Cortex of kidney (tissue), 1 donor: ENCODE measurements at places on chromosomes 5 and 9.

DNA sequence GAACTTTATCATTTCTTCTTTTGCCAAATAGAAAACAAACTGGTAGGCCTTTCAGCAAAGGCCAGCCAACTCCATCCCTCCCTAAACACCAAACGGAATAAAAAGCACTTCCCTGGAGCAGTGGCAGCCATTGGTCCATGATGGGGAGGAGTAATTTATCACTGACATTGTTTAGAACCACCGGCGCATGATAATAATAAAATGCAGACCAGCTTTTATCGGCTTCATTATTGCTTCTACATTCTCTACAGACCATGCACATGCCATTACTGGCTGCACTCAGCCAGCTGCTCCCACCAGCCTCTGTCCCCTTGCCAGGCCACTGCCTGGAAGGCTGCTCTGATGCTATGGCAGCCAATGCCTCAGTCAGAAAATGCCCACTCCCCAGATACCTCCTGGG lies 45.9 kb downstream of the ABCA1 start:
- no peak for DNase-seq

DNA sequence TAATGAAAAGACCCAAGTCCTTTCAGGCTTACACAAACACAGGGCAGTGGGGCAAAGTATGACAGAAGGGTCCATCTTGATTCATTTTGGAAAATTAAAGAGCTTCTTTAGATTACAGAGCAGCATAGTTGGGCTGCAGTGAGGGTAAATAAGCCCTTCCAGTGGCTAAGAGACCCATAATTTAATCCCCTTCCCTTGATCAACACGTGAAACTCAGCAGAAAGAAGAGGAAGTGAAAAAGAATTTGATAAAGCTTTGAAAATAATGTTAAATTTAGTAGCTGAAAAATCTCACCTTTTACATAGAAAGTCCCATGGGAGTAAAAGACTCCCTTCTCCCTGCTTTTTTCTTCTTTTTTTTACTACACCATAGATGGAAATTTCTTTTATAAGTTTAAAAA lies 87.6 kb downstream of the FREM1 start:
- no peak for DNase-seq

DNA sequence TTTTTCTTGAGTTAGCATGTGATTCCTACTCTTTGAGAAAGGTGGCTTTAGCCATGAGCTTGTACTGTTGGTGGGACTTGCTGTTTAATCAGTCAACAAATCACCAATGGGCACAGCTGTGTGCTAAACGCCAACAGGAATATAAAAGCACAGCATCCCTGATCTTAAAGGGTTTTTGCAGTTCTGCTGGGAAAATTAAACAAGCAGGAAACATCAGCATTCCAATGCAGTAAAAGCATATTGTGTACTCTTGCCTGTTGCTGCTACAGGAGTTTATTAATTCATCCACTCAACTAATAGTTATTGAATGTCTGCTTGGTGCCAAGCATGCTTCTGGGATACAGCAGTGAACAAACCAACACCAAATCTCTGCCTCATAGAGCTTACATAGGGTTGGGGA lies 27.4 kb upstream of the F2RL1 start:
- no peak for DNase-seq

DNA sequence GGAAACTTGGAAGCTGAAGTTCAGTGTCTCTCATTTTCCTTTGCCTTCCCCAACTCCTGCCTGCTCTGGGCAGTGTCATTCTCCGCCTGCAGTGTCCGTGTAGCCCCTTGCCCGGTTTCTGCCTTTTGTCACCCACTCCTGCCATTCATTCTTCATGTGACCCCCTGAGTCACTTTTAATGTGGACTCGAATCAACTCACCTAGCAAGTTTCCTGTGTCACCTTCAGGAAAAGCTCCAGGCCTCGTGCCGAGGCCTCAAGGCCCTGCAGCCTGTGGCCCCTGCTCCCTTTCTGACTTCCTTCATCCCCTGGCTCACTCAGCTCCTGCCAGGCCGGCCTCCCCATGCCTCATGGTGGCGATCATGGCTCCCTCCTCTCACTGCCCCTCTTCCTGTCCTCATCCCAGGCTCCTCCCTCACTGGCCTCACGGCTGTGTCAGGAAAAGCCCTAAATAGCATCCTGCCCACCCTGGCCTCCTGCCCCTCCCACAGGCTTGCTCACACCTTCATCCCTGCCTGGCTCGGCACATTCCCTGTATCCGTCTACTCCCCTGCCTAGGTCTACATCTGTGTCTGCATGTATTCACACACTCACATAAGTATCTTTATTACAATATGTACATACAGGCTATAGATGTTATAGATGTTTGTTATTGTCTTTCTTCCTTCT lies 294.9 kb downstream of the MED10 start:
- no peak for DNase-seq

DNA sequence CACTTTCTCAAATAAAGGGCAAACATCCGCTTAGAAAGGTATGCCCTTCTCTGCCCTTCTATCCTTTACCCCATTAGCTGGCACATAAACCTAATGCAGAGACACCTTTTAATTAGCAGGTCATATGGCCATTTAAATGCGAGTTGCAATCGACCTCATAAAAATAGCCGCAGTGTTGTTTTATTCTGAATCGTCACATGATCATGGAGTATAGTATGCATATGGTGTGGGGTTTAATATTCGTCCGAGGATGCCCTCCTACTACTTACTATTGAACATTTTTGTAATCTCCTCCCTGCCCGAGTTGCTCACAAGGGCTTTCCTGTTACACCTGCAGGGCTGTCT lies 72.0 kb downstream of the PIK3R1 start:
- no peak for DNase-seq

- no peak for DNase-seq
Measured at GRCh38 chr9:124831642-124832364, 21.5 kb upstream of the WDR38 start.

DNA sequence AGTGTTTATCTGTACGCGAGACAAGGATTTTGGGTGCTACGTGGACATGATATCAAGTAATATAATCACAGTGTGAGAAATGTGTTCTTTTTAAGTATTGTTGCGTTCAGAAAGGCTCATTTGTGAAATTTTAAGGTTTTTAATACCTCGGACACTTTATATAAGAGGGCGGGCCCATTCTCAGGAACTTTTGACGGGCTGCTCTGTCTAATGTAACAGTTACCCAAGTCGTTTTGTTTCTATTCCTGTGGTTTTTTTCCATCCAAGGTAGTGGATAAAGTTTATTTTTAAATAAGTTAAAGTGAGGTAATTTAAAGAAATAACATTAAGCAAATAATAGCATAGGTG lies 525 bp downstream of the SRP19 start:
- no peak for DNase-seq

GRCh38 chr5:89981878-89982773 lies 427.4 kb downstream of the CETN3 start:
- no peak for DNase-seq

DNA sequence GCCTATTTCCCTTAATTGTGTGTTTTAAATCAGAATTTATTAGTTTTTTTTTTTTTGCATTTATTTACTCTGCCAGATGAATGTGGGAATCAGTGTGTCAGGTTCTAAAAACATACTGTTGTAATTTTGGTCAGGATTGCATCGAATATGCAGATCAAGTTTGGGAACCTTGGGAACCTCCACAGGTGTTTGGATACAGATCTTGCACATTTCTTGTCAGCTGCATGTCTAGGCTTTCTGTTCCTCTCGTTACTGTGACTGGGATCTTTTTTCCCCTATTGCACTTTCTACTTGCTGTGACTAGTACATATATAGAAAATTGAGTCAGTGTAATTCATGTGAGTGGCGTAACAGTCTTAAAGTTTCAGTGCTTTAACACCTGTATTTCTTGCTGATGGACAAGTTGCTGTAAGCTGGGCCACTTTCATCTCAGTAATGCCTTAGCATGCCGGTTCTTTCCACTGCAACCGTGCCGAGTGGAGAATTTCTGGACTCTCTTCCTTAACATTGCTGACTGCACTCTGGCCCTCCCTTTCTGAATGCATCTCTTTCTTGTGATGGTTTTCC lies 112.5 kb downstream of the TENT4A start:
- DNase-seq = no peak

- DNase-seq = no peak
Measured at GRCh38 chr9:86614871-86615849, 260.9 kb upstream of the TUT7 start.

DNA sequence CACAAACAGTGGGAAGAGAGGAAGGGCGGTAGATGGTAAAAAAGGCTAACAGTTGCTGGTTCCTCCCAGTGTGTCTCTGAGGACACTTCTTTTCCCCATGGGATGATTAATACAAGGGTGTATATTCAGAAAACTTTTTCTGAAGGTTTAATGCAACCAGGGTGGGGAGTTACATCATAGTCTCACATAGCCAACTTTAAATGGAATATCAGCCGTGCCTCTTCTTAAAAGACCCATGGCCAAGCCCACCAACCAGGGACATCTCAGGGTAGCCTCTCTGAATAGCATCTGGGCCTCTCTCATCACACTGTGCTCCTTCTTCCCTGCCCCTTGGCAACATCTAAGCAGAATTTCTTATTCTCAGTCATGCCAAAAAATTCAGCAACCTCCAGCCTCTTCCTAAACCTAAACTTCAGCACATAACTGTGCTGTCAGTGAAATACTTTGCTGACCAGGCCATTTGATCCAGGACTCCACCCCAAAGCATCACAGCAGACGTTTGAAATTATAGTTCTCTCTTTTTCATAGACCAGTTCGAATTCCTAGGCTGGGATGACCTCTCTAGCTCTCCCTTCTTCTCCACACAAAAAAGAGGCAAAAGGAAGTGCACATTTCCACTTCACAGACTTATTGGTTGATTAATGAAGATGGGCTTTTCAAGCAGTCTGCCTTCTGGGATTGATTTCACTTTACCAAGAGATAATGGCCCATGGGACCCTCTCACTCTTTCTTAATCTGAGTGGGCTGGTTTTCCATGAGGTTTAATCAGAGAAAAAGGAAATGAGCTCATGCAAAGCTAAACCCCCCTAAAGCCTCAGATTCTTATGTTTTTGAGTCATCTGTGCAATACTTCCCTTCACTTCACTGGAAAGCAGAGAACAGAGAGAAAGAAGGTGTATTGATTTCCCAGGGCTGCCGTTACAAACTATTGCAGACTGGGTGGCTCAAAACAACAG lies 85.1 kb upstream of the RAI14 start:
- DNase-seq = no peak

GRCh38 chr5:84130006-84130580 lies 254.6 kb downstream of the EDIL3 start:
- no peak for DNase-seq
